ENCODE measurements at places on chromosomes 6 and 20.

DNA sequence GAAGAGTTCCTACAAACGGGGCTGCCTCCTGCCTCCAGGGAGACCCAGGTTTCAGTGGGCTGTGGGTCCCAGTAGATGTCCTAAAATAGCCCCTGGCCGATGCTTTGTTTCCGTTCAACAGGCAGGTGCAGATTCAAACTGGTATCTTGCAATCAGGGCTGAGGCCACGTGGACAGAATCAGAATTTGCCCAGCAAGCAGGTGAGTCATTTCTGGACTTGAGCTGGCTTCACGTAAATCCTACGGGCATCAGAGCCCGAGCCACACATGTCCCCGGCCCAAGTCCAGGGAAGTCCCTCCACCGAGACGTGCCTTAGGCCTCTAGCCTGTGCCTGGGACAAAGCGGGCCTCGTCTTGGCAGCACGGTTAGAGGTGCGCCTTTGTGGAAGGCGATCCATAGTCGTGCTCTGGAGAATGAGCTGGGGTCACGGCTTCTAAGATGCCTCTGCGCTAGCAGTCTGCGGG lies 101.6 kb upstream of the FRMD1 start:
- DNase-seq, result no peak

DNA sequence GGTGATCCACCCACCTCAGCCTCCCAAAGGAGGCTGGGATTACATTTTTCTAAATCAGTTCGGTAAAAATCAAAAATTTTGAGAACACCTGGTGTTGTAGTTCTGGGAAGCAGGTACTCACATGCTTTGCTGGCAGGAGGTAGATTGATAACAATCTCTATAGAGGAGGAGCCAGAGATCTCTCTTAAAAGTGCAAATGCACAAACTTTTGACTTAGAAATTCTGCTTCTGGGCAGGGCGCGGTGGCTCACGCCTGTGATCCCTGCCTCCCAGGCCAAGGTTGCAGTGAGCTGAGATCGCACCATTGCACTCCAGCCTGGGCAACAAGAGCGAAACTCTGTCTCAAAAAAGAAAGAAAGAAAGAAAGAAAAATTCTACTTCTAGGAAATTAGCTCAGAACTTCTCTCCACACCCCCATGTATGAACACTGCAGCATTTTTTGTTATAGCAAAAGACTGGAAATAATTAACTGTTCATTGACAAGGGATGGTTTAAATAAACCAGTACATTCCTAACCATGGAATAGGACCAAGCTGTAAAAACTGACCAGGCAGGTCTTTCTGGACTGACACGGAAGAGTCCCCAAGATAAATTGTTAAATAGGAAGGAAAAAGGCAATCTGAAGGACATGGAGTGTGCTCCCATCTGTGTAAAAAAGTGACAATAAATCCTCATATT lies 14.4 kb upstream of the TRIB3 start:
- DNase-seq, result no peak

DNA sequence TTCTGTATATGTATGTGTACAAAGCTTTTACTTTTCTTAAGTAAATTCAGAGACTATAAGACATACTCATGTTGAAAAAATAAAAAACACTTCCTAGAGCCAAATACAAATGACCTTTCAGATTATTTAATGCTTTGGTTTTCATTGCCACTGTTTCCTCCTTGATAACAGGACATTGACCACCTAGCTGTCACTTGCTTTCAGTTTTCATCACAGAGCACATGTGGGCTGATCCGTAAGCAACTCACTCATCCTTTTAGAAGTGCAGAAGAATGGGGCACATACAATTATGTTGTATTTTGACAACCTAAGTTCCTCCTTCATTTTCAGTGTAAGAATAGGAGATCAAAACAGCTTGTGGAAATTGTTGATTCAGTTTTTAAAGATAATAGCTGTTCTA lies 6.2 kb downstream of the ZBTB2 start:
- no peak for DNase-seq

DNA sequence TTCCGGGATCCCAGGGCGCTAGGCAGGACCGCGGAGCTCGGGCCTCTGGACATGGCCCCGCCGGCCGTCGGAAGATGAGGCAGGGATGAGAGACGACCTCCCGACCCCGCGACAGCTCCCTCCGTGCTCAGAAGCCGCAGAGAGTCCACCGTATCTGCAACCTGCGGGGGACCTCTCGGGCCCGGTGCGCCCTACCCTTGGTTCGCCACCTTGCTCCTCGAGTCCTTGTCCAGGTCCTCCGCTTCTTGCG lies 301 bp downstream of the PPP1R3D start:
- no peak for DNase-seq

DNA sequence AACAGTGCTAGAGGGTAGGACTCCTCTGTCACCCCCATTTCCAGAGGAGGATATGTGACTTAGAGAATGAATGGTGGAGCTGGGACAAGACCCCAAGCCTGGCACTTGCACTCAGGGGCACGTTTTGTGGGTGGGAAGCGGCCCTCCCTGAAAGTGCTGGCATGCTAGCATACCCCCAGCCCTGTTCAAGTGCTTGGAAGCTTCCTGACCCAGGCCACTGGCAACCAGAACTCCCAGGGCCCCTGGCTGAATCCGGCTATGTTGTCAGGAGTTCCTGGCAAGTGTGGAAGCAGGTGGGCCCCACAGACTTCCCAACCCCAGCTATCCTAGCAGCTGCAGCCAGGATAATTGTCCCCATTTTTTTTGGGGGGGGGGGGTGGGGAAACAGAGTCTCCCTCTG lies 35.6 kb upstream of the TGM2 start:
- DNase-seq, result no peak

DNA sequence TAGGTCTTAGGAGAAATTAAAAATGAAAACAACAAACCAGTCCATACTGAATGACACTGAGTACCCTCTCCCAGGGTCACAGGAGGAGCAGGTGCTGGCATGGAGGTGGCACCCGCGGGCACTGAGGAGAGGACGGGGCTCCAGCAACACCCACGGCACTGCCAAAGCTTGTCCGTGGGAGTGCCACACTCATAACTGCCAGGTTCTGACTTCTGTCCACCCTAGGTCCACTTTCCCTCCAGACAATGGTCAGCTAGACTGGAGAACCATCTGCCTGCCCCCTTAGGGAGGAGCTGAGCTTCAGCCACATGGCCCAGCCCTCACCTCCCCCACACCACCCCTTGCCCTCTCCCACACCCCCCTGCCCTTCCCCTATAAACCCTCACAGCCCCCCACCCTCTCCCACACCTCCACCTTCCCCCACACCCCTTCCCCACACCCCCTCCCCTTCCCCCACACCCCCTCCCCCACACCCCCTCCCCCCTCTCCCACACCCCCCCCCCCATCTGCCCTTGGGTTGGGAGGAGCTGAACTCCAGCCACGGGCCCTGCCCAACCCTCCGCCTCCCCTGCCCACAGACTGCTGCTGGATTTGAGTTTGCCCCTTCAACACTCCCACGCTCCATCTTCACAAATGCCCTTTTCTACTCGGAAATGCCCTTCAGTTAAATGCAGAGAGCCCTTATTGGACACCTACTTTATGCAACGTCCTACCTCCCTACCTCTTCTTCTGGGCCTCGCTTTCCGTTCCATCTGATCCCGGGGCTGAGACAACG lies 129.6 kb downstream of the TAF4 start:
- DNase-seq, result no peak

- no peak for DNase-seq
Measured at GRCh38 chr6:6659600-6660327, 71.2 kb downstream of the LY86 start.

- DNase-seq, result no peak
Measured at GRCh38 chr20:10065154-10065833, 30.5 kb downstream of the ANKEF1 start.

DNA sequence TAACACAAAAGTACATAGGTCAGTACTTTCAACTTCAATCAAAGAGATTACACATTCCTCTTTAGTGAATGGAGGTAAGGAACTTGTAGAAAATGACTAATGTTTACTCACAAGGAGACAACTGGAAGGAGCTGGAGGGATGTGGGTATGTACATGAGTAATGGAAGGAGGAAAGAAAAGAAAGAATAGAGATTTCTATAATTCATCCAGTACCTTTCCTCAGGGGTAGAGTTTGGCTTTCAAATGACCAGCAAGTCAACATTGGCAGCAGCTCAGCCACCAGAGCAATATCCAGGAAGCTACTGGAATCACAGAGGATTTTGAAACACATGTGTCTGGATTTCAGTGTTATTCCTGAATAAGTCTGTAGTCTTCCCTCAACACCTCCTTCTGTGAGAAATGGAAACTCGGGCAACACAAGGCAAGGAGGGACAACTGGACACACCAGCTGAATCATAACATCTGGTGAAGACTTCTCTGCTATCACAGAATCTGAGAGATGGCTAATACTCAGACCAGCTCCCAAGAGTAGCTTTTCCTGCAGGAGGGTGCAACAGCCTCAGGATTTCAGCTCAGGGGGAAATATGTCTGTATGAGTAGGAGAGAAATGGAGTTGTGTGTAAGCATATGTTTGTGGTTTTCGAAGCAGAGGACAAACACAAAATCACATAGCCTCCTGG lies 98.8 kb downstream of the HAO1 start:
- DNase-seq, result no peak

- DNase-seq, result no peak
Measured at GRCh38 chr6:79119217-79119616, 41.2 kb upstream of the PHIP start.

- DNase-seq, result no peak
Measured at GRCh38 chr6:36320475-36320874, 16.2 kb downstream of the BNIP5 start.

DNA sequence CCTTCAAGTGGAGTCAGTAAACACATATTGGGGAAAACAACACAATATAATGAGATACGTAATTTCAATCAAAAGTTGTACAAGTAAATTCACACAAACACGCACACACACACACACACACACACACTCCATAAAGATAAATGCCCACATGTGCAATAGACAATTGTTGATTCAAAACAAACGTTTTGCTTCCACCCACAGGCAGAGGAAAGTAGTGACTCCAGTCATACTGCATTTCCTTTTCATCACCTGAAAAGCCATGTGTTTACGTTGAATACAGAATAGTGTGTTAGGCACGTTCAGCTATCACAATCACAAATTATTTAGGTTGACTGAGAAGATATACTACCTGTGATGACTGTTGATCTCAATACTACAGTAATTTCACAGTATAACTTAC lies 443.8 kb upstream of the MANEA start:
- no peak for DNase-seq

GRCh38 chr20:38842558-38842981 lies 37.1 kb downstream of the PPP1R16B start:
- DNase-seq, result peak; percentile 58

- no peak for DNase-seq
Measured at GRCh38 chr6:49001856-49002541, 461.1 kb downstream of the MMUT start.

DNA sequence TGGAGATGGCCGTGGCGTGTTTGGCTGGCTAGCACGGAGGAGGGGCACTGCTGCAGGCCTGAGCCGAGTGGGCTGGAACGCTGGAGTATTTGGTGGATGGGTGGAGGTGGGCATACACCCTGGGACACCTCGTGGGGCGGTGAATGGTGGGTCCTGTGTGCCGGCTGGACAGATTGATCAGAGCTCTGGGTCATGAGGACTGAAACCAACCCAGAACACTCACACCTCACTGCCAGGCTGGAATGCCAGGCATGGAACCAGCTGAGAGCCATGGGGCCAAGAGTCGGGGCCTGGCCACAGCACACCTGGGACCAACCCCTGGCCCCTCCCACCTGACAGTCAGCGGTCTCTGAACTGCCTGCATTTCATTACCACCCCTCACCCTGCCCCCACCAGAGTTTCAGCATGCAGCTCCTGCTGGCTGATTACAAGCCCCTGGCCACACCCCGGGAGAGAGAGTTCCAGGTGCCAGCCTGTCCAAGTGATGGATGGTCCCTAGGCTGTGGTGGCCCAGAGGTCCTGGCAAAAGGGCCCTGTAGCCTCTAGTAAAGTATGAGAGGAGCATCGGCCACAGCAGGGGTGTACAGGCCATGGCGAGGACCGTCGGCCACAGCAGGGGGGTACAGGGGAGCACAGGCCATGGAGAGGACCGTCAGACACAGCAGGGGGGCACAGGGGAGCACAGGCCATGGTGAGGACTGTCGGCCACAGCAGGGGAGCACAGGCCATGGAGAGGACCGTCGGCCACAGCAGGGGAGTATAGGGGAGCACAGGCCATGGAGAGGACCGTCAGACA lies 3.3 kb downstream of the NPBWR2 start:
- DNase-seq, result no peak

- no peak for DNase-seq
Measured at GRCh38 chr6:72401865-72402264, 220.0 kb upstream of the KCNQ5 start.

GRCh38 chr6:152206072-152206818 lies 398.8 kb downstream of the ESR1 start:
- no peak for DNase-seq

DNA sequence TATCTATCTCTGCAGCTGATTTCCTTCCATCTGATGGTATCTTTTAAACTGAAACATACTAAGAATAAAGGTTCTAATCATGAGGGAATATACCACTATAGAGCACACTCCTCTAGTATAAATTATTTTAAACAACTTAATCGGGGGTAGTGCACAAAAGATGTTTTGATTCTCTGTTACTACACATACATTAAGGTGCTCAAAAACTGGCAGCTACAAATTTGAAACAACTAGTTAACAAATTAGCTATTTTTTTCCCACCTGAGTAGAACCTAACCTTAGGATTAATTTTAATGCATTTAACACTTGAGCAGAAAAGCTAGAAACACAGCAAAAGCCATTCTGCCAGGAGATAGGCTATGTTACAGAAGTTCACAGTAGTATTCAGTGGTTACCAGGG lies 23.0 kb downstream of the CCNC start:
- no peak for DNase-seq

- no peak for DNase-seq
Measured at GRCh38 chr6:28901831-28902230, 22.0 kb downstream of the TRIM27 start.

- no peak for DNase-seq
Measured at GRCh38 chr6:128099571-128100197, 198.8 kb upstream of the THEMIS start.

- DNase-seq, result no peak
Measured at GRCh38 chr6:36975231-36976006, 10.6 kb downstream of the MTCH1 start.

DNA sequence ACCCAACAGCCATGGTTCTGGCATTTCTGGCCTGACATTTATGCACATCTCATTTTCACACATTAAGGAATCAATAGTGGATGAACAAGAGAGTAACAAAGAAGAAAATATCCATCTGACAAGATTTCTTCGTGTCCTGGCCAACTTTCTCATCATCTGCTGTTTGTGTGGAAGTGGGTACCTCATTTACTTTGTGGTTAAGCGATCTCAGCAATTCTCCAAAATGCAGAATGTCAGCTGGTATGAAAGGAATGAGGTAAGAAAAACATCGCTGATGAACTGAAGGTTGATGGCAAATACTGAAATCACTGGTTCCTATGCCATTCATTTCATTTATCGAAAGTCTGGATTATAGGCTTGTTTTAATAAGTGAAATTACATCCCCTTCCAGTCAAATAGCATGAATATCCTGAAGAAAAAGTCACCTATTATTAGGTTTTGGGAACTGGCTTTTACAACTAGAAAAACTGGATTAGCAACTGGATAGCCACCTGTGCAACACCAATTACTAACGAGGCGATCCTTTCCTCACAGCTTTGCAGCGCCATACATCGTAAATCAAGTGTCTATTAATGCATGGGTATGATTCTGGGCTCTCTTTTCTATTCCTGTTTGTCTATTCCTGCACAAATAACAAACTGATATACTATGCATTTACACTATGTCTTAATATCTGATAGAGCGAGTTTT lies 50.2 kb upstream of the NOP56 start:
- no peak for DNase-seq
